ENCODE measurements at places on chromosomes 11 and 22.

DNA sequence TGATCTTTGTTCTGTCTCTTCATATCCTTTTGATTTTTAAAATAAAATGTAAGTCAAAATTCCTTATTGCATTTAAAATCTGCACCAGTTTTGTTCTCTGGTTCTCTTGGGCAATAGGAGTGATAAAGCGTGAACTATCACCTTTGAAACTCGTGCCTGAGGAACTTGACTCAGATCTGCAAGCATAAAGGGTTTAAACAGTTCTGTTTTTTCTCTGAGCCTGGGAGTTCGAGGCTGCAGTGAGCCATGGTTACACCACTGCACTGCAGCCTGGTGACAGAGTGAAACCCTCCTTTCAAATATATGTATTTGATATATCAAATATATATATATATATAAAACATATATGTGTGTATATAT lies 38.9 kb upstream of the CLMP start:
- DNase-seq, result no peak

GRCh38 chr11:34044664-34045485 lies 6.7 kb upstream of the CAPRIN1 start:
- DNase-seq, result no peak

DNA sequence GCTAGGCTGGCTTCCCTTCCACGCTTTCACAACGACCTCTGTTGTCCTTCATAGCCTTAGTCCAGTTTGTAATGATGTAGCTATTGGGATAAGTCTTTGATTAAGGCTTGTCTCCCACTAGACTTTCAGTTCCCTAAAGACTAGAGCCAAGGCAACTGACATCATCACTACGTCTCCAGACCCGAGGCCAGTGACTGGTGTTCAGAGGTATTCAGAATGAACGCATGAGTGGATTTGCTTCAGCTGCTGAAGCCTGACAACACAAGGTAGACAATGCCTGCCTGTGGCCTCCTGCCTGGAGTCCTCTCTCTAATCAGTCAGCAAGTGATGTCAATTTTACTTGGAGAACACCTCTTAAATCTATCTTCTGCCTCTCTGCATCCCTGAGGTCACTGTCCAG lies 13.6 kb downstream of the EFCAB6 start:
- no peak for DNase-seq

GRCh38 chr11:62394825-62395538 lies 23.9 kb upstream of the SCGB1A1 start:
- peak; percentile 82 for DNase-seq

DNA sequence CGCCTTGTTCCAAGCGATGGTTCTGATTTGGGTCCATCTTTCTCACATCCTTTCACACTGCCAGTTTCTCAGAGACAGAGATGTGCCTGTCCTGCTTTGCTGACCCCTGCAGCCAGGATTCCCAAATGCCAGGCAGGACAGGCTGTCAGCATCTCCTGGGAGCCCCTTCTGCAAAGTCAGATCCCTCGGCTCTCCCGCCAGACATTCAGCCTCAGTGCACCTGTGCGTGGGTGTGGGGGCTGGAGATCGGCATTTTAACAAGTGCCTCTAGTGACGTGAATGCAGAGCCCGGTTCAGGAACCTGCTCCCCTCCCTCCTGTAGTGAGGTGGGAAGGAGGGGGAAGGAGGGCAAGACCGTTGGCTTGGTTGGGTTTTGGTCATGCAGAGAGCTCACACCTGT lies 108.9 kb upstream of the FGF3 start:
- DNase-seq, result no peak

- no peak for DNase-seq
These were observed 15.5 kb downstream of the OPCML start for GRCh38 chr11:133516845-133517244.

- no peak for DNase-seq
These were observed 28.5 kb upstream of the DDX6 start for GRCh38 chr11:118819334-118820024.

GRCh38 chr11:101474666-101475065 lies 109.1 kb downstream of the TRPC6 start:
- no peak for DNase-seq

DNA sequence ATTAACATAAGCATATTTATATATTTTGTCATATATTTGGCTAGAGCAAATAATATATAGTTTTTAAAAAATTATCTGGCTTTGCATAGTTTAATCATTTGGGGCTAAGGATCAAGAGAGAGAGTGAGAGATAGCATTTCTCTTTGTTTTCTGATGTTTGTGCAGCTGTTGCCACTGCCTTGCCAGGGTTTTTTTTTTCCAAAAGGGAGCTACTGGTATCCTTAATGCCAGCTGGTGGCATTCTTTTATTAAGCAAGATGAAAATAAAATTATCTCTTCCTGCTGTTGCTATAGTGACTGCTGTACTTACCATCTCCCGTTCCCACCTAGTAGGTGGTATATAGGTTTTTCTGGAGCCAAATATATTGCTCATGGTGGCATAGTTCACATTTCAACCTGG lies 793.3 kb upstream of the ARHGAP42 start:
- DNase-seq, result no peak

DNA sequence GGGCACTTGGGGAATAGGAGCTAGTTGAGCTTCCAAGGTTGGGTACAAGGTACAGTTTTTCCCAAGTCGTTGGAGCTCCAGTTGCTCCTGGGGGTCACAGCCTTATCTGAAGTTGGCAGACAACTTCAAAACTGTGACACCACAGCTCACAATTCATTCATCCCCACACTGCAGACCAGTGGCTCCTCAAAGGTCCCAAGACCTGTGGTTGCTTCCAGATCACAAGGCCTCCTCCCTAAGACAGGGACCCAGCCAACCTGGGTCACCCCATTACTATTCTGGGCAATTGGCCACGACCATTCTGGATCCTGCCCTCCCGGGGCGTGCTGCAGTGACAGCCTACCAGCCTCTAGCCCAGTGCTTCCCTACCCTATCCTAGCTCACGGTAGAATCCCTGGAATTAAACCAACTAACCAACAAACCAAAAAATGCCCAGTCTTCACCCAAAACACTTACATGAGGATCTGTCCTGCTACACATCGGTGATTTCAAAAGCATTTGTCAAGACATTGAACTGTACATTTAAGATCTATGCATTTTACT lies 862 bp upstream of the PDXP start:
- DNase-seq, result no peak

DNA sequence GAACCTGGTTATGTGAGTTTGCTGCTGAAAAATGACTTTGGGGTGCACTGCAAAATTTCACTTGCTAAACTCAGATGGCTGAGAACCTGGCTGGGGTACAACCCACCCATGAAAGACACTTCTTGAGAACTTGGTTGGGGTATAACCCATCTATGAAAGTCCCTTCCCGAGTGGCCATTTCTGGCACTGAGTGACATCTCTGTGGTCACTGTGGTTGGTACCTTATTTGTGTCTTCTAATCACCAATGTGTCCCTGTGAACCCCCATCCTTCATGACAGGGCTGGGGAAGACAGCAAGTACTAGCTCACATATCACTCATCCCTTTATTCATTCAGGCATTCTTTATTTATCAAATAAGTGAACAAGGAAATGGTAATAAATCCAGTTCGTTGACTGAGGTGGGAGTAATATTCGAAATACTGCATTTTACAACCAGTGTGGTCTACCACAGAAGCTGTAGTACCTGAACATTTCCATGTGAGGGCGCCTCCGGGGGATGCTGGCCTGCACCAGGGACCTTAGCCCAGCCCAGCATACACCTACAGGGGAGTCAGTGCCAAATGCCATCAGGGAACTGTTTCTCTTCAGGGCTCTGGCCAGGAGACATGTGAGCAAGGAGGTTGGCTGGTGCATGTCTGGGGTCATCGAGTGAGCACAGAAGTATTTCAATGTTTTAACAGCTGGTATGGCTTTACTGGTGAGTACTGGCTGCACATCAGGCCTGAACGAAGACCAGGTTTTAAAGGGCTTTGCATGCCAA lies 122.1 kb downstream of the CSNK2A3 start:
- peak; percentile 15 for DNase-seq

Data from NCI-H2029 treated with DMSO at 0.1 percent for 48 hours (cell line).